ENCODE measurements at places on chromosomes 12 and 14. TPM values are rescaled to one million over a fixed set of nuclear protein-coding genes. Genes with fewer than 3 reads are reported as not detected.

- no peak for DNase-seq
Measured at GRCh38 chr12:111827907-111828306, 14.1 kb upstream of the MAPKAPK5 start.

- DNase-seq, result no peak
Measured at GRCh38 chr14:65772921-65773574, 360.5 kb downstream of the FUT8 start.

DNA sequence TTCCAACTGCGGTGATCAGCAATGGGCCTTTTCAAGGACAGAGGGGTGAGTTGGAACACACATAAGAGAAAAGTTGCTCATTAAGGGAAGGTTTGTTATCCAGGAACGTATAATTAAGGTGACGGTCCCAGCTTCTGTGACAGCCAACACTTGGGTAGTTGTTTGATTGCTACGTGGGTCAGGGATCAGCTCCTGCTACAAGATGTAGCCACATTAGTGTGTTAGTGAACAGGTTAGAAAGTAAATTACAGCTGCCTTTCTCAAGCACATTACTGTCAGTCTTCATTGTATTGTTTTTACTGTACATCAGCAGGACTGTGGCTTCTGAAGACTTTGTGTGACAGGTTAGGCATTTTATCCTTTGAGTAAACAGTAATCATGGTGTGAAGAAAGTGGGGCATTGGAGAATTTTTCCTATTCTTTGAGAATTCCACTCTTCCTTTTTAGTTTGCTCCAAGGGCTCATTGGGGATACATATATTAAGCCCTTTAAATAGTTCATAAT lies 230.5 kb downstream of the EGLN3 start:
- no peak for DNase-seq

DNA sequence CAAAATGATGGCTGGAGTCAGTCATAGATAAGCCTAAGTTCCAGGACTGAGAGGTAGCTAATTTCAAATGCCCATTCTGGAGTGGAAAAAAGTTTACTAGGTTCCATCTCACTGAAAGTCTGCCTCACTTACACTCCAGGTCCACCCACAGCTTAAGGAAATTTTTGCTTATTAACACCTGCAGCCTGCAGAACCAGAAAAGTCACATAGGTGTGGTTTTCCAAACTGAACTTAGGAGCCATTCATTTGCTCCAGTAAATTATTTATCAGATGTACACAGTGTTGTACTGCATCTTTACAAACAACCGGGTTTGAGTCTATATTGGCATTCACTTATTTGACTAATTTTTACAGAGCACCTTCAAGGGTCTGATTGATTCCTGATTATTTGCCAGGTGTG lies 157.4 kb upstream of the ARID2 start:
- DNase-seq, result no peak

DNA sequence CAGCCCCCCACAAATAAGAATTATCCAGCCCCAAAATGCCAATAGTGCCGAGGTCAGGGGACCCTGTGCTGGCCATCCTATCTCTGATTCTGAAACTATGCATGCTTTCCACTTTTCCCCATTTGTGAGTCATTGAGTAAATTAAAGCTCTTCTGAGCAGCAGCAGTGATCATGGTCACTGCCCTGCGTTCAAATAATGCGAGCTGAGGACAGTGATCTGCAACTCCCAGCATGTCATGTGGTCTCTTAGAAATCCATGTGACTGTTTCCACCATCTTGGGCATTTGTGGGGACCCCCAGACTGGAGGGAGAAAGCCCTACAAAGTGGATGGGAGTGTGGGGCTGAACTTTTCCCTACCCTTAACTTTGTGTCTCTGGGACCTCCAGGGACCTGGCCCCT lies 53.8 kb downstream of the C14orf132 start:
- DNase-seq, result no peak

DNA sequence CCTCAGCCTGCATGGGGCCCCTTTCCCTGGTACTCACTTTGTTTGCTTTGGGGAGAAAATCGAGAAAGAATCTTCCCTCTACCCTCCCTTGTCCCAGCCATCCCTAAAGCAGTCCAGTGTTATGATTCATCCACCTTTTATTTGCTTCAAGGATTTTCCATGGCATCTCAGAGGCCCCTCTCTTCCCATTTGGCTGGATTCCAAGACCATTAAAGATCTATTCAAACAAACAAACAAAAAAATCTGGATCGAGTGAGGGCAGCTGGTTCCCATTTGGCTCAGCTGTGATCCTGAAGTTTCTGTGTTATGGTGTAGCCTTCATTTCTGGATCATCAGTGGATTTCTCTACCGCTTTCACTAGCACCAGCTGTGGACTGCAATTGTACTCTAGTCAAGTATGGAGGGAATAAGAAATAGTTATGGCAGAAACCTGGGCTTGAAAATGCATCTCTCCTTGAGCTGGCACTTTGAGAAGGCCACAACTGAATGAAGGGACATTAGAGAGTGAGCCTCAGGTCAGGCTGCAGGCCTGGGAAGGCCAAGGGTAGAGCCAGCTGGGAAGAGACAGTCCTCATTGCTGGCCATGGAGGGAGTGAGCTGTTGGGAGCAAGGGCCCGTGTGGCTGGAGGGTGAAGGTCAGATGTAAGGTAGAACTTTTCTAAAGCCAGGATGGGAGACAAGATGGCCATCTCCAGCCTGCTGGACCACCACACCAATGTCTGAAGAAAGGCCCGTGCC lies 13.7 kb downstream of the KRT71 start:
- DNase-seq, result peak; percentile 47

- no peak for DNase-seq
Measured at GRCh38 chr14:39762576-39763401, 330.6 kb upstream of the FBXO33 start.

DNA sequence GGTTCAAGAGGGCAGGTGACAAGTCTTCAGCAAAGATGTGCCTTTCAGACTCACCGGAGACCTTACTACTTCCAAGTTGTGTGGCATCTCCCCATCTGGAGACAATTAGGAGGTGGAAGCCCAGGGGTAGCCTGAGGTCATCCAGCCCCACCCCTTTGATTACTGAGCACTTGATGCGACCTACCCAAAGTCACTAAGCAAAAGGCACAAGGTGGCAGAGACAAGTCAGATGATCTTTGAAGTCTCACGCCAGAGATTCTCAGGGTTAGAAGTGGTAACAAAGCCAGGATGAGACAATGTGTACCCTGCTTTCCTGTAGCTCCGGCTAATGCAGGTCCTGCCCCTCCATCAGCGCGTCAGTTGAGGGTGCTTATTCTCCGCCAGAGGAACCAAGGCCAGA lies 1.4 kb upstream of the FOXN3 start:
- no peak for DNase-seq

- no peak for DNase-seq
Measured at GRCh38 chr14:26289891-26290486, 307.8 kb downstream of the NOVA1 start.

The BHLHE41 gene
- total RNA-seq, result 3.5 TPM

- no peak for DNase-seq
Measured at GRCh38 chr12:55694651-55695050, 13.1 kb downstream of the ITGA7 start.

DNA sequence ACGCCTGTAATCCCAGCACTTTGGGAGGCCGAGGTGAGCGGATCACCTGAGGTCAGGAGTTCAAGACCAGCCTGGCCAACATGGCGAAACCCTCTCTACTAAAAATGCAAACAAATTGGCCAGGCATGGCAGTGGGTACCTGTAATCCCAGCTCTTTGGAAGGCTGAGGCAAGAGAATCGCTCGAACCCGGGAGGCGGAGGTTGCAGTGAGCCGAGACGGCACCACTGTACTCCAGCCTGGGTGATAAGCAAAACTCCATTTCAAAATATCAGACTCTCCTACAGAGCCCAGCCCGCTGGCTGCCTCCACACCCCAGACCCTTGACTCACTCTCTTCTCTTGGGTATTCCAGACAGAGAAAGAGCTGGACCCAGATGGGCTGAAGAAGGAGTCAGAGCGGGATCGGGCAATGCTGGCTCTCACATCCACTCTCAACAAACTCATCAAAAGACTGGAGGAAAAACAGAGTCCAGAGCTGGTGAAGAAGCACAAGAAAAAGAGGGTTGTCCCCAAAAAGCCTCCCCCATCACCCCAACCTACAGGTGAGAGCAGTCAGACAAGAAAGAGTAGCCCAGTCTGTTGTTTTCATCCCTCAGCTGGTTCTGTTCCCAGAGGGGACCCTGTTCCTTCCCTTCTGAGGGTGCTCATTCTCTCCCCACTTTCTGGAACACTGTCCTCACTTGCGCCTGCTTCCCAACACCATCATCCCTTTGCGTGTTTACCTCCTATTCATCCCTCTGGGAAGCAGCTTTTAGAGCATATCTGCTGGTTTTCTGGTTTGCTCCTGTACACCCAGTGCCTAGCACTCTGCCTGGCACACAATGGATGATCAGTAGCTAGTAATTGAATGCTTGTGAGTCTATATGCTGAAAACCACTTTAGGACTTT lies 19.7 kb downstream of the AGAP2 start:
- no peak for DNase-seq

DNA sequence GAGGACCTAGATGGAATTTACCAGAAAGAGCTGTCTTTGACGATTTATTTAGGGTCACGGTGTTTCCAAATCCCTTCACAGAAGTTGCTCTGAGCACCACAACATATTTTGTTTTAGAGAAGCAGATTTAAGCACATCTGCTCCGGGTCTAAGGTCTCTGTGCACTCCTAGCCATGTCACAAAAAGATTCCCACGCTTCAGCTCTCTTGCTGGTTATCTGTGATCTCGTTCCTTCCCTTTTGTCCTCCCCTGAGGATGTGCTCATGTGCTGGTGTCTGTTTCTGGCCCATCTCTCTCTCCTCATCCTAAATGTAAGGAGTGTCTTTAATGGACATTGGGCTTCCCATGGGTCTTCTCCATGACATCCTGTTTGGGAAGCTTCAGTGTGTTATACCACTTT lies 53.7 kb upstream of the GNPNAT1 start:
- DNase-seq, result no peak

GRCh38 chr14:56046546-56046945 lies 71.7 kb upstream of the PELI2 start:
- no peak for DNase-seq

The ASB2 gene
- 32.3 TPM for total RNA-seq

GRCh38 chr14:55731881-55732498 lies 152.0 kb downstream of the KTN1 start:
- DNase-seq, result no peak

The PLEKHH1 gene
- 5.1 TPM for total RNA-seq

DNA sequence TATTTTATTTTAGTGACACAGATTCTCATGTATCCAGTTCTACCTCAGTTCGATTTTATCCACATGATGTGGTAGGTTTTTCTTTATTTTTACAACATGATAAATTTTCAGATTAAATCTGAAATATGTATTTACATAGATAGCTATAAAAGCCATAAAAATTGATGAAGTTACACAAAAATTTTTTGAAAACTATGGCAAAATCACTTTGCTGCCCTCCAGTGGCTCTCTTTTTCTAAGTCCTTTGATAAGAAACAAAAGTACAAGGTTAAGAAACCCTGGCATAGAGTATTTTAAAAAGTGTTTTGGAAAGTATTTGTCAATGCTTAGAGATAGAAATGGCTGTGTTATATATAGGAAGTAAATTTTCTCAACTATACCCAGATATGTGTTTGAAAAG lies 104.2 kb downstream of the PCNX1 start:
- DNase-seq, result no peak

The TBC1D30 gene
- total RNA-seq, result 3.9 TPM

- DNase-seq, result no peak
Measured at GRCh38 chr12:47947341-47947740, 16.1 kb upstream of the TMEM106C start.

- DNase-seq, result no peak
Measured at GRCh38 chr12:116647813-116648212, 88.6 kb downstream of the MAP1LC3B2 start.

- DNase-seq, result no peak
Measured at GRCh38 chr12:121576851-121577391, 3.9 kb downstream of the KDM2B start.

DNA sequence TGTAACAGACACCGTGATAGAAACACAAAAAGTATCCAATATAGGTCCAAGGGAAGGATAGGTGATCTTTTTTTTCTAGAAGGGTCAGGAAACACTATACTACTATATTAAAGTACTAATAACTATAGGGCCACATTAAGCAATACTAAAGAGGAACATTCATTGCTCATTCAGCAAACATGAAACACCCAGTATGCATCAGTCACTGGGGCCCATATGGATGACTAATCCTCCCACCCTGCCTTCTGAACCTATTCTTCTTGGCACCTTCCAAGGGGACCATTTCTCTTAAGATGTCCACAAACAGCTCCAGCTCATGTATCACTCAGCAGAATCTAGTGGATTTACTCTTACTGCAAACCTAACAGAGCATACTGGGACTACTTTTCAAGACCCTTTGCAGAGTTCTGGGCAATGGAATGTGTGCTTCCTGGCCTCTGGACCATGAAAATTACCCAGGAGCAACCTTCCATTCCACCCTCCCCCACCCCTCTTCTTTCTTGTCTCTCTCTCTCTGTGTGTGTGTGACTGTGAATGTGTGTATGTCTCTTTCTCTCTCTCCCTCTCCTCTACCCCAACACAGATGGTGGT lies 187.9 kb downstream of the EPS8 start:
- no peak for DNase-seq

DNA sequence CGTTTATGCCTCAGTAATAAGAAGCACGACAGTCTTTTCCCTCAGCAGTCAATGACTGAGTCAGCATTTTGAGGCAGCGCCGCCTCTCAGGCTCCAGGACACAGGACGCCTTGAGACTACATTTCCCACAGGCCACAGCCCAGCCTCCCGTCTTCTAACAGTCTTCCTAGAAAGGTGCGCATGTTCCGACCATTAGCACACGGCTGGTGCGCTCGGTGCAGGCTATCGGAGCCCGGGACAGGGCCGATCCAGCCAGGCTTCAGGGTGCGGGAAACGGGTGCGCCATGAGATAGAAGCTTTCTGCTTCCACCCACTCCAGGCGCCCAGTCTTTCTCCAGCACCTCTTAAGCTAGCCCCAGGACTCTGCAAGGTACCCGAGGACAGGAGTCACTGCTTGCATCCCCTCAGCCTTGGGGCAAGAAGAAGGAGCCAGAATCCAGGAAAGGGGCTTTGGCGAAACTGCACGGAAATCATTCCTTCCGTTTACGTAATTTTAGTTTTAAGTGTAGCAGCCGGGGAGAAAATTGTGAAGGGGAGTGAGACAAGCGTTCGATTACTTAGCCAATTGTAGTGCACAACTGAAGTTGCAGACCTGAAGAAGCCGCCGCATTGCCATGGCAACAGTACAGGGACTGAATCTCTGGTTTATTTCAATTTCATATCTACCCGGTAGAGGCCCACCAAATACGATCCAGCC lies 54.0 kb downstream of the ZNF641 start:
- peak; percentile 70 for DNase-seq

- no peak for DNase-seq
Measured at GRCh38 chr12:108308395-108309085, 30.6 kb downstream of the CMKLR1 start.

GRCh38 chr14:71942904-71943694 lies 10.9 kb downstream of the RGS6 start:
- DNase-seq, result no peak

The C12orf54 gene
- total RNA-seq, result 1.5 TPM

The VRTN gene
- not detected for total RNA-seq

The TMEM63C gene
- total RNA-seq, result 0.85 TPM

- DNase-seq, result no peak
Measured at GRCh38 chr12:124293286-124294003, 1.4 kb upstream of the RFLNA start.

The FZD10 gene
- 3.5 TPM for total RNA-seq

The GLS2 gene
- total RNA-seq, result 0.79 TPM

The OR4E2 gene
- total RNA-seq, result not detected
